ENCODE measurements at places on chromosomes 13 and 19. TPM values are rescaled to one million over a fixed set of nuclear protein-coding genes. Genes with fewer than 3 reads are reported as not detected.

CGB2 gene
- not detected for polyA plus RNA-seq

TGDS gene
- polyA plus RNA-seq, result 23.4 TPM

OR4F17 gene
- polyA plus RNA-seq, result not detected

SLC25A41 gene
- polyA plus RNA-seq, result 0.25 TPM

S1PR5 gene
- polyA plus RNA-seq, result not detected

PEAK3 gene
- polyA plus RNA-seq, result 0.05 TPM

ACOD1 gene
- not detected for polyA plus RNA-seq

EDNRB gene
- polyA plus RNA-seq, result 0.13 TPM

PALM3 gene
- polyA plus RNA-seq, result 0.07 TPM

OR7C1 gene
- not detected for polyA plus RNA-seq

MRPL34 gene
- polyA plus RNA-seq, result 176 TPM

SMIM44 gene
- polyA plus RNA-seq, result not detected

ZNF790 gene
- polyA plus RNA-seq, result 3.2 TPM

FAAP24 gene
- 10.1 TPM for polyA plus RNA-seq

MCEMP1 gene
- polyA plus RNA-seq, result not detected

CATSPERD gene
- 0.21 TPM for polyA plus RNA-seq

TLE6 gene
- polyA plus RNA-seq, result 5.1 TPM

KLK14 gene
- not detected for polyA plus RNA-seq

All from GM12878 (cell line).